ENCODE measurements at places on chromosomes 16 and 17.
A peak's percentile ranks its signal among the peaks of the same experiment; 100 is the strongest.

DNA sequence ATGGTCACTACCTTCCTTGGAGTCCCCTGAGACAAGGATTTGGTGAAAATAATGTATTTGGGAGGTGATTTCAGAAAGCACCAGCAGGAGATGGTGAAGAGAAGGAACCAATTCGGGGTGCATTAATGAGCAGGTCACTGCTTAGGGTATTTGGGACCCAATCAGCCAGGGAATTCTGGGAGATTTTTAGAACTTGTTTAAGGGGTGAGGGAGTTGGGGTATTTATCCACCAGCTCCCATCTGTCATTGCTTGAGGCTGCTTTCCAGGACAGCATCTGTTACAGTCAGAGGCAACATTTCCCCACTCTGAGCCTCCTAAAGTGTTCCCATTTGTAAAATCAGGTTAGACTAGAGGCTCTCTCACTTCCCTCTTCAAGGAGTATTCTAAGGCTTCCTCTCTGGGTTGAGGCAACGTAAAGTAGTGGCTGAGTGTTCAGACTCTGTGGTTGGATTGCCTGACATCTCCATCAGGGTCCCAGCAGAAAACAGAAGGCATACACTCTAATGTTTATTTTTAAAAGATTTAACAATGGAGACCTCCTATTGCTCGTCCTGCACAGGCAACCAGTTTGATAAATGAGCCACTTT lies 60.9 kb downstream of the CLEC19A start:
- no peak for DNase-seq

GRCh38 chr17:80478487-80479245 lies 2.3 kb upstream of the NPTX1 start:
- DNase-seq, result no peak

- DNase-seq, result no peak
Observed at GRCh38 chr16:75288181-75288580, 36.8 kb upstream of the BCAR1 start.

GRCh38 chr16:3190949-3191353 lies 2.9 kb downstream of the OR1F1 start:
- DNase-seq, result no peak

DNA sequence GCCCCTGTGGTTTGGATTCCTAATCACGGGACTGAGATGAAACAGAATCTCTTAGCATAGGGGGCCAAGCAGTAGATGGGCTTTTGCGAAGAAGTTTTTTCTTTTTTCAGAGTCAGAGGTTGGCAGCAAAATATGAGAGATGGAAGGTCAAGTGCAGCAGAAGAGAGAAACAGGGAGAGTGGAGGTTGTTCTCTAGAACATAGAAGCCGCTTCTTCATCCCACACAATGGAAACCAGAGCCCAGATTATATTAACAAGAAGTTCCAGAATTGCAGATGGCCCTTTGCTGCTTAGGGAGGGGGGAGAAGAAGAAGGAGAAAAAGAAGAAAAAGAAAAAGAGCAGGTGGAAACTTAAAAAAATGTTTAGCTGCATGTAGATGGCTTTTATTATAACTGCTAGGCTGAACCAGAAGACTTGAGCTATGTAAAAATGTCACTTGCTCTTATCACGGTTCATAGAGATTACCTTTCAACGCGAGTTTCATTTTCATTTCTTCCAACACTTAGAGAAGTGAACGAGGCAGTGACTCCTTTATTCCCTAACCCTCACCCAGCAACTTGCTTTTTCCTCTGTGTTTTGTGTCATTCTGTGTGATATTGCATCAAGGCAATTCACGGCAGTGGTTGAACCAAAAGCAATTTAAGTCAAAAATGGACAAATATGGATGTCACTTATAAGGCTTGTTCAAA lies 737.5 kb downstream of the WWOX start:
- DNase-seq, result no peak

DNA sequence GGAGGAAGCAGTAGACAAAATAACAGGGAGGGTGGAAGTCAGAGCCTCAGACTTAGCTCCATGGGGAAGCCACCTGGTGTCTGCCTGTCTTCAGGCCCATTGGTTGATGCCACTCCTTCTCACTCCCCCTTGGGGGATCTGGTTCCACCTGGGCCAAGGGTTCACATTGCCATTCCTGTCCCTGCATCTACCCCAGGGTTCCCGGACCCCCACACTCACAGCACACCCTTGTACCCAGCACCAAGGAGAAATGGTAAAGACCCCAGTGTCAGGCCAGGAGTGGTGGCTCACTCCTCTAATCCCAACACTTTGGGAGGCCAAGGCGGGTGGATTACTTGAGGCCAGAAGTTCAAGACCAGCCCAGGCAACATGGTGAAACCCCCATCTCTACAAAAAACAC lies 1.0 kb upstream of the CA7 start:
- no peak for DNase-seq

- peak; percentile 54 for DNase-seq
Observed at GRCh38 chr17:46795379-46795952, 23.0 kb downstream of the WNT3 start.

GRCh38 chr17:1997927-1998742 lies 27.0 kb downstream of the RTN4RL1 start:
- no peak for DNase-seq

GRCh38 chr17:64968652-64969501 lies 49.6 kb upstream of the LRRC37A3 start:
- DNase-seq, result no peak

GRCh38 chr16:2092866-2093265 lies 42.8 kb downstream of the PKD1 start:
- DNase-seq, result no peak

- DNase-seq, result no peak
Observed at GRCh38 chr16:15970743-15971439, 21.5 kb downstream of the ABCC1 start.

GRCh38 chr16:85978291-85978775 lies 79.4 kb downstream of the IRF8 start:
- DNase-seq, result no peak

- peak; percentile 4 for DNase-seq
Observed at GRCh38 chr17:54736573-54736972, 164.1 kb upstream of the TOM1L1 start.

DNA sequence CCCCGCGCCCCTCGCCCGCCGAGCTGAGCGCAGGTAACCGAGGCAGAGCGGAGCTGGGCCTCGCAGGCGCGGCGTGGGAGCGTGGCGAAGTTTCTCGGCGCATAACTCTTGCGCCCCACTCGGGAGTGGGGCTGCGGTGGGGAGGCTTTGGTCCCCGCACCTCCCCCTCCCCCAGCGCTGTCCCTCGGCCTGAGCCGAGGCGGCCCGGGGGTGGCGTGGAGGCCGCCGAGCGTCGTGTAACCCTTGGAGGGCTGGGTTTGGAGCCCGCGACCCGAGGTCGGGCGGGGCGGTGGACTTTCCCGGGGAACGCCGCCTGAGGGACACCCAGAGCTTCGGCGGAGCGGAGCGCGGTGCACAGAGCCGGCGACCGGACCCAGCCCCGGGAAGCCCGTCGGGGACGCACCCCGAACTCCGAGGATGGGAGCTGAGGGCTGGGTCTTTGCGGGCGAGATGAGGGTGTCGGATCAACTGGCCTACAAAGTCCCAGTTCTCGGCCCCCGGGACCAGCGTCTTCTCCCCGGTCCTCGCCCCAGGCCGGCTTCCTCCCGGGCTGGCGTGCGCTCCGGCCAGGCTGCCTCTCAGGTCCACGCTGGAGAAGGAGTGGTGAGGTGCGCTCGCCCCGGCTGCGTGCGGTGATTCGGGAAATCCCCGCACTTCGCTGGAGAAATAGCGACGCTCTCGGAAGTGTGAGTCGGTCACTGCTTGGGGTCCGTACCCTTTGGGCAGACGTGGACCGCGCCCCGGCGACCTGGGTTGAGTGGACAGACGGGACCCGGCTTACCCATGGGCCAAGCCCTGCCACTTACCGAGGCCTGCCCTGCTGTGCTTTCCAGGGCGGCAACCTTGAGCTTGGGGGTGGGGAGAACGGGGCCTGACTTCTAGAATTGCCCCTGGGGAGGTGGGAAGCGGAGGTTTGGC lies 168.4 kb downstream of the RAB11FIP4 start:
- DNase-seq, result no peak

DNA sequence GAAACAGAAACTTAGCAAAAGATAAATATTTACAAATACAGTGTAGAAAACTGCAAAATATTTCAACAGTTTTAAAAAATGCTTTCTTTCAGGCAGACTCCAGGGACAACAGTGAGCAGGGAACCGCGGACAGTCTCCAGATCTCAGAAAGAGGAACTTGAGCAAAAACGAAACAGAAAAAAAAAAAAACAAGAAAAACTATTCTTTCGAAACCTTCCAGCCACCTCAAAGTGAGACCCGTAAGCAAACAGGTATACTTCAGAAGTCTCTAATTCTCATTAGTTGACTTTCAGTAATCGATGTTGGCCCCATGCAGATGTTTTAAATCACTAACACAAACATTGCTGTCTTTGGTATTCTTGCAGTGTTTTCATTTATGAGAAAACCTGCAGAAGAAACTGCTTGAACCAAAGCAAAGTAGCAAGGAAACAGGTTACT lies 15.7 kb upstream of the CCL1 start:
- no peak for DNase-seq

DNA sequence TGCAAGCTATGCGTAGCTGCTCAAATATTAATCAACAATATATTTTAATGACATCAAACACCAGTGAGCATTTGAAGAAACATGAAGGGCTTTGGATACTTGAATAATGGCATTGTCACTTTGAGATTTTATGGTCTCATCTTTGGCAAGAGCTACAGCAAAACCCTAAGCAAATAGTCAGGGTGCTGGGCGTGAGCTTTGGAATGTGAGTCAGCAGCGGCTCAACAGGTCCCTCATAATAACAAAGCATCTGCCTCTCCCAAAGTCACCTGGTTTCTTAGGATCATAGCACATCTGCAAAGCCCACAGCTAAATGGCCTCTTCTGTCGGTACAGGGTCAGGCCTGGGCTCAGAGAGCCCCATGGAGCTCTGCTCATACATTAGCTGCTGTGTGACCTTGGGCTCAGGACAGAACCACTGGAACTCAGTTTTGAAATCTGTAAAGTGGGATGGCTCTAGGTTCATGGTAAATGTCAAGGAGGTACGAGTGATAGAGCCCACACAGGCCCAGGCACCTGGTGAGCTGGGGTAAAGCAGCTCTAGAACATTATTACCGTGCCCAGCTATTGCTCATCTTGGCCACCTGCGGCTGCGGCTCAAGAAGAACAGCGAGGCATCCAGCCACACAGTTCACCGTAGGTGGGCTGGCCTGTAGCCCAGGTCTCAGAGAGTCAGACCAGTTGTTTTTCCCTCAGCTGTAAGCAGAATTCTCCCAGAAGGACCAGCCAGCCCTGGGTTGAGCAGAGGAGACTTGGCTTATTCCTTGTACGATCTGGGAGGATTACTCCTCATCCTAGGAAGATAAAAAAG lies 544.5 kb upstream of the CDH11 start:
- no peak for DNase-seq

DNA sequence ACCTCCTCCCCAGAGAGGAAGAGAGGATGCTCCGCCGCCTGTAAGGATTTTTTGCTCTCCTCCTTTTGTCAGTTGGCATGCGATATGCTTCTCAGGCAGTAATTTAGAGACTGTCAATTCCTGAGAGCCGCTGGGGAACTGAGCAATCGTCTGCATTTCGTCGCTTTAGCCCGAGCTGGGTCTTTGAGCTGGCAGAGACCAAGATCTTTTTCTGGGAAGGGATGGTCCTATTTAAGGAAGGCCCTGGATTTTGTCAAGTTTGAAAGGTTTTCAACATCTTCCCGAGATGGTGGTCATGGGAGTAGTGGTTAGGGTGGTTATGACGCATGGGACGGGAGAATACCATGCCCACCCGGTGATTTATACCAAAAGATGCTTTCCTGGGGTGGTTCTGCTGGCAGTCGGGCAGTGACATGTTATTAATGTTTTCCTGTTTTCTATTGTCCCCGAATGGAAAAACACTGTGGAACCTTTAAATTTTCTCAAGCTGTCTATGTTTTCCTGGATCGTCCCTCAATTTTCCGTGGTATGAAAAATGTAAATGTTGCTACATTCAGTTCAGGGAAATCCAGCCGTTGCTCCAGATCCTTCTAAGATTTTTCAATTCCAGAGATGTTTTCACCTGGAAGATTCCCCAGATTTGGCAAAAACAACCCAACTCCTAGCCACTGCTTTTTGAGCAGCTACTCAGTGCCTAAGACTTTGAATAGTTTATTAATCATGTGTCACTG lies 586.4 kb downstream of the MAF start:
- no peak for DNase-seq

DNA sequence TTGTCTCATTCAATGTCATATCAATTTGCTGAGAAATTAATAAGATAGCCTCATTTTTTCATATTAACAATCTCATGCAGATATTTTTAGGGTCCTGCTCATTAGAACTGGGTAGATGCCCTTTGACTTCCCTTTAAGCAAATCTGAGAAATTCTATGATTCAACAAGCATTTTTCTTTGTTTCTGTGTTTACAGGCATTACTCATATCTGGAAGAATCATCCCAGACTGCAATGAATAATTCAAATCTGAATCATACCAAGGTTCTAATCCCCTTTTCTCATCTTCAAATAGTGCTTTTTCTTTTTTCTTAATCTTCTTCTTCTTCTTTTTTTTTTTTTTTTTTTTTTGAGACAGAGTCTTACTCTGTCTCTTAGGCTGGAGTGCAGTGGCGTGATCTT lies 69.2 kb upstream of the KIFC3 start:
- peak; percentile 79 for DNase-seq

- no peak for DNase-seq
Observed at GRCh38 chr16:3215601-3216262, 19.2 kb downstream of the ZNF200 start.

DNA sequence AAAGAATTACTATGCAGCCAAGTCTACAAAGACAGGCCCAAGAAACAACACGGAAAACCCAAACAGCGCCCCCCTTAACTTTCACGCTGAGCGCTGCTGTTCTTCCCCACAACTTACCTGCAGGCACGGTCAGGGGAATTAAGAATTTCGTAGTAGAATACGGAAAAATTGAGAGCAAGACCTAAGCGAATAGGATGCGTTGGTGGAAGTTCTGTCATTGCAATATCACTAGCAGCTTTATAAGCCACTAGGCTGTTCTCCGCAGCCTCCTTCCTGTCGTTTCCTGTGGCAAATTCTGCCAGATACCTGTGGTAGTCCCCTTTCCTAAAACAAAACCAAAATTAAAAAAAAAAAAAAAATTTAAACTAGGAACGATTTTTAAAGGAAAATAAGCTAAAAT lies 39.0 kb downstream of the YWHAE start:
- DNase-seq, result no peak

- no peak for DNase-seq
Observed at GRCh38 chr17:52237151-52237550, 78.6 kb upstream of the CA10 start.

GRCh38 chr16:14013571-14014283 lies 57.4 kb upstream of the MRTFB start:
- no peak for DNase-seq

DNA sequence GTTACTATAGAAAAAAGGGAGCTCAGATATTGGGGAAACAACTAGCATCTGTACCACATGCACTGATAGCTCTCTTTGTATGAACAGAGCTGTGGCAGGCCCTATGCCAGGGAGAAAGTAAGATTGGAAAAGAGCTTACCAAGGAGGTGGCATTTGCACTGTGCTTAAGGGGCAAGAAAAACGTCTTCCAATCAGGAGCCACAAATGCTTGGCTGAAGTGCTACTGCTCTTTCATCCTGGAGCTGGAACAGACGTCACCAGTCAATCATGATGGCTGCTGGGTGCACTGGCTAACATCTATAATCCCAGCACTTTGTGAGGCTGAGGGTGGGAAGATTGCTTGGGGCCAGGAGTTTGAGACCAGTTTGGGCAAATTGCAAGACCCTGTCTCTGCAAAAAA lies 218.5 kb downstream of the SEC14L1 start:
- DNase-seq, result no peak

All from RKO (cell line).